ENCODE measurements at places on chromosomes 3 and 15.
A peak's percentile ranks its signal among the peaks of the same experiment; 100 is the strongest.

DNA sequence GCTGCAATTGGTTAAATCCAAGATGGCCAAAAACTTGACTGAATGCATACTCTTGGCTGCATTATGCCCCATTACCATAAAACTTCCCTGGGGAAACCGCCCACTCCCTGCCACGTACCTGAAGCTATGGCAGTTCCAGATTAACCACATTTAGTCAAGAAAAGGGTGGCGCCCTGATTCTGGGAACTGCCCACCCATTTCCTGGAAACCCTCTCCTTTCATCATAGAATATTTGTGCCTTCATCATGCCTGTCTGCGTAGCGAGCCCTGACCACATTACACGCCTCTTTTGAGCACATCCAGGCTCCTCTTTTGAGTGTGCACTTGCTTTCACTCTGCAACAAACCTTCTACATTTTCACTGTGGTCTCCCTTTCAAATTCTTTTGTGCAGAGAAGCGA lies 5.2 kb downstream of the LINS1 start:
- H3K4me3 ChIP-seq: peak overlapping the region; percentile 42
- peak overlapping the region; percentile 81 for H3K27ac ChIP-seq
- H3K4me1 ChIP-seq: peaks cover 69% of the 10 kb centered on the region
- no peaks in the 10 kb centered on the region for H3K27me3 ChIP-seq

GRCh38 chr15:85941186-85941855 lies 138.3 kb upstream of the AGBL1 start:
- no peaks in the 10 kb centered on the region for H3K27me3 ChIP-seq
- H3K36me3 ChIP-seq: no peaks in the 10 kb centered on the region
- no peak for DNase-seq
- no peaks in the 10 kb centered on the region for H3K4me1 ChIP-seq
- H3K4me3 ChIP-seq: no peak overlapping the region
- H3K27ac ChIP-seq: no peak overlapping the region

- no peak overlapping the region for H3K4me3 ChIP-seq
- H3K36me3 ChIP-seq: no peaks in the 10 kb centered on the region
- no peak for DNase-seq
- no peaks in the 10 kb centered on the region for H3K27me3 ChIP-seq
- peaks cover 2% of the 10 kb centered on the region for H3K4me1 ChIP-seq
Measured at GRCh38 chr15:42108189-42108588, 13.8 kb upstream of the PLA2G4D start.

- H3K4me1 ChIP-seq: peaks cover 62% of the 10 kb centered on the region
- no peak overlapping the region for H3K27ac ChIP-seq
- peaks cover 84% of the 10 kb centered on the region for H3K36me3 ChIP-seq
Measured at GRCh38 chr3:51395493-51396213, 4.6 kb downstream of the RBM15B start.

GRCh38 chr15:64163659-64164362 lies 989 bp upstream of the PPIB start:
- no peaks in the 10 kb centered on the region for H3K27me3 ChIP-seq
- DNase-seq: no peak
- peak overlapping the region; percentile 80 for H3K27ac ChIP-seq
- peak overlapping the region; percentile 63 for H3K4me3 ChIP-seq

DNA sequence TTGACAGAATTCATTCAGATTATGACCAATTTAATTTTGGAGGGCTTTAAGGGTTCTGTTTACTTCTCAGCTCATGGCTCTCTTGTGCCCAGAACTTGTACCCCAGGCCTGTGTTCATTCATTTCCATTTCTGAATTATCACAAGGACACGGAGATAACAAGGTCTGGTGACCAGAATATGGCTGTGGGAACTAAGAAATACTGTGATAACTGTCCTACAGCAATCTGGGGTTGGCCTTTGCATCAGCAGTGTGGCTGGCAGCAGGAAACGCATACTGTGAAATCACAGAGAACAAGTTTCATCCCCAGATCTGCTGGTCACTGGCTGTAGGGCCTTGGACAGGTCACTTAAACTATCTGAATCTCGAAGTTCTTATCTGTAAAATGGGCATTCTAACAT lies 41.8 kb upstream of the TPM1 start:
- H3K27ac ChIP-seq: no peak overlapping the region
- H3K36me3 ChIP-seq: no peaks in the 10 kb centered on the region
- no peaks in the 10 kb centered on the region for H3K27me3 ChIP-seq
- DNase-seq: no peak
- no peaks in the 10 kb centered on the region for H3K4me1 ChIP-seq

- H3K27me3 ChIP-seq: no peaks in the 10 kb centered on the region
- no peak for DNase-seq
- no peaks in the 10 kb centered on the region for H3K4me1 ChIP-seq
Measured at GRCh38 chr3:38588995-38589937, 60.2 kb downstream of the SCN5A start.

GRCh38 chr15:91461377-91461776 lies 361.3 kb downstream of the SV2B start:
- H3K36me3 ChIP-seq: no peaks in the 10 kb centered on the region
- H3K27ac ChIP-seq: no peak overlapping the region
- DNase-seq: no peak
- no peaks in the 10 kb centered on the region for H3K27me3 ChIP-seq
- H3K4me1 ChIP-seq: peaks cover under 1% of the 10 kb centered on the region
- H3K4me3 ChIP-seq: no peak overlapping the region

- H3K4me3 ChIP-seq: peak overlapping the region; percentile 92
- peak overlapping the region; percentile 74 for H3K27ac ChIP-seq
- no peaks in the 10 kb centered on the region for H3K36me3 ChIP-seq
- DNase-seq: no peak
Measured at GRCh38 chr3:42803414-42804105, 730 bp downstream of the HIGD1A start.

GRCh38 chr15:90143166-90143655 lies 40.9 kb upstream of the IDH2 start:
- no peaks in the 10 kb centered on the region for H3K36me3 ChIP-seq
- peak; percentile 60 for DNase-seq
- H3K27ac ChIP-seq: no peak overlapping the region
- no peaks in the 10 kb centered on the region for H3K27me3 ChIP-seq
- peak overlapping the region; percentile 5 for H3K4me3 ChIP-seq
- peaks cover 28% of the 10 kb centered on the region for H3K4me1 ChIP-seq

DNA sequence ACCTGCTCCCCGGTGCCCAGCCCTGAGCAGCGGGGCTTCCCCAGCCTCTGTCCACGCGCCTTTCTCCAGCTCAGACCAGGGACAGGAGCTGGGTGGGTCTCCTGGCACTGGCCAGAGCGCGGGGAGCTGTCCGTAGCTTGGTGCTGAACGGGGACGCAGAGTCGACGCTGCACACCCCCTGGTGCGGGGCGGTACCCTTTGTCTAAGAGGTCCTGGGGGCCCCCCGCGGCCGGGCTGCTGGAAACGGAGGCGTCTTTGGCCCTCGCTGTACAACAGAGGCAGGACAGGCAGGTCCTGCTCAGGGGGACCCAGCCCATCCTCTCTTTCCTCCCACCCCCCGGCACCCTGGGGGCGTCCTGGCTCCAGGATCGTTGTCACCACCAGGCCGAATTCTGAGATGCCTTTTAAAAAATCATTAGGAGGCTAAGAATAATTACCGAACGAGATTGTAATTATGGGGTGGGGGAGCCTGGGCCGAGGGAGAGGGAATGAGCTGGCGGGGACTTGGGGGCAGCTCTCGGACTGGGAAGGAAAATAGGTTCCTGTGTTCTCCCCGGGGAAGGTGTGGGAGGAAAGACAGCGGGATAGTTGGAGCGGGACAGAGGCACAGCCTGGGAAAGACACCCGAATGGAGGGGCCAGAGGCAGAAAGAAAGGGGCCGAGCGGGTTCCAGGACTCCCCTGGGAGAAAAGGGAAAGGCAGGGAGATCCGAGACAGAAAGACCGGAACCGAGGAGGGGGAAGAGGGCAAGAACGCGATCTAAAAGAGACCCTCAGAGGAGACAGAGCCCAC lies 4.1 kb upstream of the SKOR1 start:
- H3K27me3 ChIP-seq: peaks cover 72% of the 10 kb centered on the region
- no peak overlapping the region for H3K4me3 ChIP-seq
- no peaks in the 10 kb centered on the region for H3K36me3 ChIP-seq
- peaks cover 57% of the 10 kb centered on the region for H3K4me1 ChIP-seq
- H3K27ac ChIP-seq: no peak overlapping the region

- no peak for DNase-seq
- no peaks in the 10 kb centered on the region for H3K27me3 ChIP-seq
- H3K4me3 ChIP-seq: no peak overlapping the region
Measured at GRCh38 chr3:29453284-29454001, 172.6 kb downstream of the RBMS3 start.

DNA sequence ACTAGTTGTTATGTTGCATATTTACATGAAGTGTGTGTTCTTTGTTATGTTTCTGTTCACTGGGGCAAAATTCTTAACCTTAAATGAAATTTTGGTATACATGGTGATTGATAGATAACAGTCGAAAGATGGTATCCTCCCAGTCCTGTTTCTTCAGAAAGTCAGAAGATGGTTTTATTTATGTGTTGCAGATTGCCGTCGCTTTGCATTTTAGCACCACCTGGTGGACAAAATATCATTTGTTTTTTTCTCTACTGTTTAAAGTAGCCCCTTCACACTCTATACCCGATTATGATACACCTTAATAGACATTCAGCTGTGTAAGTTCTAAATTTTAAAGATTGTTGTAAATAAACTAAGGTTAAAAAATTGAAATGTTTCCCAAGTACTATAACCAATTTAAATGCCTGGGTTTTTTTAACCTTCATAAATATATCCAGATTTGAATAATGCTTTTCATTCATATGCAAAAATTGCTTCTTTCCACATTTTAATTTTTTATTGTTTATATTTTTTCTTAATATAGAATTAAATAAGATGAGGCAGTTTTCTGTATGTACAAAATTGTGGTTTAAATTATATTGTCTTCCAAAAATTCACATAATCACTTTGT lies 152.2 kb downstream of the ALCAM start:
- H3K4me1 ChIP-seq: no peaks in the 10 kb centered on the region
- H3K27ac ChIP-seq: no peak overlapping the region
- no peaks in the 10 kb centered on the region for H3K27me3 ChIP-seq
- H3K36me3 ChIP-seq: no peaks in the 10 kb centered on the region
- H3K4me3 ChIP-seq: no peak overlapping the region

DNA sequence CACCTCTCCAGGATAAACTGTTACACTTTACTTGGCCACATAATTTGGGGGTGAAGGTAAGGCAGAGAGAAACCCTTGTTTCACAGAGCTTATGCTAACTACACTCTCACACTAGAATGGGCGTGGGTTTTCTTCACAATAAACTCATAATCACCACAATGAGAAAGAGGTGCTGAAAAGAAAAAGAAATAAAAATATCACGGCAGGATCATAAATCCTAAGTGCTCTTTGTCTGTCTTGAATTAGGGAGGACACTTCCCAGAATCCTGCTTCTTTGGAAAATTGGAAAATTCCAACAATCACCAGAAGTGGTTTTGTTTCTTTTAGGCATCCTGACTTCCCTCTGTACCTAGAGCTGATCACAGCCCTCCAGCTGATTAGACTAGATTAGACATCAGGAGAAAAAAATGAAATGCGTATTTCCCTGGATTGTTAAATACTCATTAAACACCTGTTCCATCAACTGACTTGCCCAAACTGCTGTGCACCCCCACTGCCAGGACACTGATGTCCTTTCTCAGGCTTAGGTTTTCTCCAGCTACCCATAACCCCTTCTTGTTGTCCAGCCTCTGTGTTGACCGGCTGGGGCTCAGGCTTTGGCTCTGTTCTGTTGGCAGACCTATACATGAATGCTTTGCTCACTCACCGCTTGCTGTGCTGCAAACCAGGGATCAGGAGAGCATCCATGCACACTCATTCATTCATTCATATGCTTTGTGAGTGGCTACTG lies 41.6 kb upstream of the ACKR4 start:
- no peaks in the 10 kb centered on the region for H3K4me1 ChIP-seq
- H3K4me3 ChIP-seq: no peak overlapping the region
- H3K36me3 ChIP-seq: peaks cover 8% of the 10 kb centered on the region
- no peaks in the 10 kb centered on the region for H3K27me3 ChIP-seq
- no peak overlapping the region for H3K27ac ChIP-seq

DNA sequence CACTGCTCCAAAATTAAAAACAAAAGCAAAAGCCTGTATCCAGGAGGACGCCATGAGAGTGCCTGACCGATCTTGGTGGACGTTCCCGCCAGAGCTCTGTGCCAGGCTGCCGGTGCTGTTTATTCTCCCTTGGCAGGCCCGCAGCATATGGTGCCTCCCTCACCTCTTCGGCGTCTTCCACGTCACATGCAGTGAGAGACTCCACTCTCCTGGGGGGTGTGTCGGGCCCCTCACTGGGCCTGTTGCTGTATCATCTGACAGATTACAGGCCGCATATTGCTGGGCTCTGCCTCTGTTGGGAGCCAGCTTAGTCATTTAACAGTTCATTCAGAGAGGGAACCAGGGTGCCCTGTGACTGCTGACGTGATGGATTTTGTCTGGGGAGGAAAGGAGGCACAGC lies 86.4 kb upstream of the ARRDC4 start:
- no peak for DNase-seq
- H3K27me3 ChIP-seq: no peaks in the 10 kb centered on the region
- no peaks in the 10 kb centered on the region for H3K36me3 ChIP-seq
- no peaks in the 10 kb centered on the region for H3K4me1 ChIP-seq
- H3K4me3 ChIP-seq: no peak overlapping the region
- H3K27ac ChIP-seq: no peak overlapping the region

DNA sequence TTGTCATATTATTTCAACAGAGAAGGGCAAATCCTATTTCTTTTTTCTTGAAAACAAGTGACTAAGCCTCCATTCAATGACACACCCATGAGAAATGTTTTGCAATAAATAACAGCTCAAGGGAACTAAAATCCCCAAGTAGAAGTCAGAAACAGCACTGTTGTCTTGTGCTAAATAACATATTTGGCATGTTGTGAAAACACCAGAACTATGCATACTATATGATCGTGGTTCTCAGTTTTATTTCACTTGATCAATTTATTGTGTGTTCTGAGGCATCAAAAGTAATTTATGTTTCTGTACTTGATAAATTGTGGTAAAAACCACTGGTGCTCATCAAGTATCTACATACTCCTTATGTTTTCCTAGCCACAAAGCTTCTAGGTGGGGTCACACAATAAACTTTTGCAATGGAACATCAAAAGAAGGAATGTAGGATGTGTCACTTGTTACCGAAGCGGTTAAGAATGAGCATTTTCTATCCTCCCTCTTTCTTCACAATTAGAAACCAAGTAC lies 691.7 kb upstream of the CBLB start:
- H3K27ac ChIP-seq: no peak overlapping the region
- H3K36me3 ChIP-seq: no peaks in the 10 kb centered on the region
- no peak for DNase-seq
- H3K4me3 ChIP-seq: no peak overlapping the region
- no peaks in the 10 kb centered on the region for H3K27me3 ChIP-seq
- H3K4me1 ChIP-seq: no peaks in the 10 kb centered on the region

- H3K4me1 ChIP-seq: peaks cover 18% of the 10 kb centered on the region
- no peak for DNase-seq
- H3K4me3 ChIP-seq: no peak overlapping the region
- H3K27ac ChIP-seq: no peak overlapping the region
- no peaks in the 10 kb centered on the region for H3K36me3 ChIP-seq
- H3K27me3 ChIP-seq: no peaks in the 10 kb centered on the region
Measured at GRCh38 chr15:72318408-72318942, 1.5 kb downstream of the CELF6 start.

Measured in CD4-positive, alpha-beta T cell (primary cell).